ENCODE measurements at places on chromosomes 4 and X.

GRCh38 chr4:25457053-25457715, 80.1 kb downstream of the ANAPC4 start:
- DNase-seq, result no peak

- DNase-seq, result no peak
These were observed 23.0 kb upstream of the RADX start for GRCh38 chrX:106588801-106589200.

DNA sequence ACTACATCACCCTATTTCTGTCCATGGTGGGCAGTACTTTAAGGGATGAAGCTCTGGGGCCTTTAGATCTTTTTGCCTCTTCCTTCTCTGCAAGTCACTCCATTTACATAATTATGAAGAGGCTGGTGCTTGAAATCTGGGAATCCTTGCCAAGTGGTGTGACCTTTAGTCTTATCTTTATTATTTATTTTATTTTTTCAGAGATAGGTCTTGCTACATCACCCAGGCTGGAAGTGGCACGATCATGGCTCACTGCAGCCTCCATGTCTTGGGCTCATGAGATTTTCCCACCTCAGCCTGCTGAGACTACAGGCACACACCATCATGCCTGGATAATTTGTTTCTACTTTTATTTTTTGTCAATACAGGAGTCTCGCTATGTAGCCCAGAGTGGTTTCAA, 34.4 kb upstream of the HAND2 start:
- no peak for DNase-seq

- DNase-seq, result no peak
These were observed 275.7 kb upstream of the RASGEF1B start for GRCh38 chr4:81747242-81747930.

DNA sequence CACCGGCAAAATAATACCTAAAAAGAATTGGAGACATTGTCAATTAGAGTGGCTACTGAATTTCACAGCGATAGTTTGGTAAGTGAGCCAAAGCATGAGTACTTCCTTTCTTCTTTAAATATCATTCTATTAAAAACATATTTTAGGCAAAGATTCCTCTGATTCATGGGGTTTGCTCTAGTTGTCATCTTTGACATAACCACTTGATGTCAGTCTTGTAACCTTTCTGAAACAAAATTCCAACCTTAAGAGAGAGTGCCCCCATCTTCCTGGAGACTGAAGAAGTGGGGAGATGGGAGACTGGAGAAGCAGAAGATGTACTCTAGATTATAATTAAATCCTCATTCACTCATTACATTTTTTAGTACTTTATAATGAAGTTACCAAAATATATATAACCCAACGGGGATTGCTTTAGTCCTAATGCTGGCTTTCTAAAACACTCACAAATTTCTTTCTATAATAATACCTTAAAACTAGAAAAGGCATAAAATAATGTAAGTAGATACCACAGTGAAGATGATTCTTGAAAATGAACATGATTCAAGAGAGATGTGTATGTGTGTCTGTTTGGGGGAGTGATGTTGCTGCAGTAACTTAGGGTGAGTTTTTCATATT, 96.4 kb downstream of the EMCN start:
- no peak for DNase-seq

GRCh38 chr4:95732061-95732460, 107.8 kb upstream of the PDHA2 start:
- DNase-seq, result no peak

DNA sequence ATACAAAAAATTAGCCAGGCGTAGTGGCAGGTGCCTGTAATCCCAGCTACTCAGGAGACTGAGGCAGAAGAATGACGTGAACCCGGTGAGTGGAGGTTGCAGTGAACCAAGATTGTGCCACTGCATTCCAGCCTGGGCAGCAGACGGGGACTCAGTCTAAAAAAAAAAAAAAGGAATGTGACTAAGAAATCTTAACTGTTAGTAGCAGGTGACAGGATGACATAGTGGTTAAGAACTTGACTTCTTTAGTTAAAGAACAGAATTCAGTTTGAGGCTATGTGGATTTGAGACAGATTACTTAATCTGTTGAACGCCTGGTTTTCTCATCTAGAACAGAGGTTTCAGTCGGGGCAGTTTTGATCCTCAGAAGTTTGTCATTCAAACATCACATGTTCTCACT, 3.2 kb downstream of the TRMT44 start:
- DNase-seq, result no peak

DNA sequence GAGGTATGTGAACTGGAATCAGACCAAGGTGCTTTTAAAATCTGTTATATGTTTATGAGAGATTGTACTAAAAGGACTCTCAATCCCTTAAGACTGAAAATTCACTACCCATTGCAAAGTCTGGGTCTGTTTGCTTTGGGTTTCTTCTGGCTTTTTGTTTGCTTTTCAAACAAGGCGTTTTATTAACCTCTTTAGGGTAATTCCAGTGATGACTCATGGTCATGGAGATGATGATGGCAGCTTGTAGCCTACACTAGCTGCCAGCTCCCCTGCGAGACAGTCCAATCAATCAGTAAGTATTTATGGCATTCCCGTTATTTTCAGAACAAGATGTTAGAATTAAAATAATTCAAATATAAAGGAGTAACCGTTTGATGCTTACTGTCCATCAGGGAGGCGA, 643.8 kb upstream of the FTHL17 start:
- no peak for DNase-seq

DNA sequence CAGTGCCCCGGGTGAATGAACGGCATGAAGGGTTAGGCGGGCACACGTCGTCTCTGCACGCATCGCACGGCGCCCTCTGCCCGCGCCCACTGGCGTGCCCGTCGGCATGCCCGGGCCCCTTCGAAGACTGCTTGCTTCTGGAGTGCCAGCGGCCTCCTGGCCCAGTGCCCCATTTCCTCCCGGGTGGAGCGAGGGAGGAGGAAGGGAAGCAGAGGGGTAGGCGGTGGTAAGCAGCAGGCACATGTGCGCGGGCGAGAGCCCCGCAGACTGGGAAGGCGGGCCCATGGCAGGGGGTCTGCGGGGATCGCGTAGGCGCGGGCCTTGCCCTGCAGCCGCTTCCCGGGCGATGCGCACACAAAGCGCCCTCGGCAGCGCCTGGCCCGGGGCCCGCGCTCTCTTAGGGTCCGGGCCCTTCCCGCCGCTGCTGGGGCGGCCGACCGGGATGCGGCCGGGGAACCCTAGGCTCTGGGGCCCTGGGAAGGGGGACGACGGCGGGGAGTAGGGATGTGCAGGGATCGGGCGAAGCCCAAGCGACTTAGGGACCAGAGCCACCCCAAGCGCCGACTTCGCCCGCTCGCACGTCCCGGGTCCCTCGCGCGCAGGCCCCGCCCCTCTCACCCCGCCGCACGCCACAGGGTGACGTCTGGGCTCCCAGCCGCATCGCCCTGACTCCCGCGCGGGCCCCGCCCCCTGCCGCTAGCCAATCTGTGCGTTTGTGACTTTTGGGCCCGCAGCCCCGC, 866 bp upstream of the EMD start:
- no peak for DNase-seq

- no peak for DNase-seq
These were observed 1056.4 kb downstream of the ADGRL3 start for GRCh38 chr4:62256479-62256878.

- DNase-seq, result no peak
These were observed 177.1 kb upstream of the TET2 start for GRCh38 chr4:104969394-104970082.

GRCh38 chr4:79922011-79922410, 151.0 kb downstream of the ANTXR2 start:
- no peak for DNase-seq

GRCh38 chr4:70133473-70133872, 20.6 kb upstream of the PRR27 start:
- DNase-seq, result no peak

- DNase-seq, result no peak
These were observed 190.1 kb upstream of the GPRIN3 start for GRCh38 chr4:89497517-89498308.

DNA sequence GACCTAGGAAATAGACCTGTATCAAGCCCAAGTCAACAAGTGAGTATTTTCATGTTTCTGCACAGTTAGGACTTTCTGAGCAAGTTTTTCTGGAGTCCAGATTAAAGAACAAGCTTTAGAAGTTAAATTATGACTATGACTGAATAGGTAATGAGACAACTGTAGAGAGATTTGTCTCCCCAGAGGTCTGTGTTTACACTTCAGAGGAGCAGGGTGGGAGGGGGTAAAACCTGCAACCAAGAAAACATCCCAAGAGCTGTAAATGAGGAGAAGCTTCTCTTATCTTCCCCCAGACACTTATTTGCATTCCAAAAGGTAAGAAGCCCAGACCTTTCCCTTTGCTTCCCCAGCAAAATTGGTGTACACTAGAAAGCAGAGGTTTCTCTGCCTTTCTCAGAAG, 22.1 kb upstream of the CEP135 start:
- no peak for DNase-seq

DNA sequence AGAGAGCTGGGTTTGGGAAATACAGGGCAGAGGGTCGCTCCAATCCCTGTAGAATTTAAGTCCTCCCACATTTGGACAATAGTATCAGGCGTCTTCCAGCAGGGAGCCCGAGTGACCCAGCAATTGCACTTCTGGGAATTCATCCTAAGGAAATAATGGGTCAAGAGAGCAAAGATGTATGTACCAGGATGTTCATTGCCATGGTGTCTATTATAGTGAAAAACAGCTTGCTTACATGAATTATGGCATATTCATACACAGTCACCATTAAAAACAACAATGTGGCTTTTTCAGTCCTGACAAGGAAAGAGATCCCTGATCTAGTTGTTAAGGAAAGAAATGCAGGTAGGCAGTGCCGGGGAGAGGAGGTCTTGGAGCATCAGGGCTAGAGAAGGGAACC, 167.7 kb downstream of the PJA1 start:
- no peak for DNase-seq

GRCh38 chr4:172998527-172999469, 169.8 kb upstream of the GALNT7 start:
- DNase-seq, result no peak

GRCh38 chr4:36187723-36188333, 56.5 kb downstream of the ARAP2 start:
- DNase-seq, result no peak

DNA sequence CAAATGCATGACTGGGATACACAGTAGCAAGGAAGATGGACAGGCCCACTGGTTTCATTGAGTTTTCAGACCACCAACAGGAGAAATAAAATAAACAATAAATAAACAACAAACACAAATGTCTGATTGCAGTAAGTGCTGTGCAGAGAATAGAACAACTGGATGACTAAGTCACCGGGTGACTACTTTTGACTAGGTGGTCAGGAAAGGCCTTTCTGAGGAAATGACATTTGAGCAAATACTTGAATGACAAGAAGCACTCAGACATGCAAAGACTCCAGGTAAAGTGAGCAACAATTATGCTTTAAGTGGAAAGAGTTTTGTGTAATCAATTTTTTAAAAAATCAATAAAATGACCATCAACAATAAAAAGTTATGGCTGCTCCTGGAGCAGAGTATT, 137.7 kb downstream of the BTC start:
- no peak for DNase-seq

- DNase-seq, result no peak
These were observed 115.6 kb downstream of the SMIM20 start for GRCh38 chr4:26029568-26030131.

DNA sequence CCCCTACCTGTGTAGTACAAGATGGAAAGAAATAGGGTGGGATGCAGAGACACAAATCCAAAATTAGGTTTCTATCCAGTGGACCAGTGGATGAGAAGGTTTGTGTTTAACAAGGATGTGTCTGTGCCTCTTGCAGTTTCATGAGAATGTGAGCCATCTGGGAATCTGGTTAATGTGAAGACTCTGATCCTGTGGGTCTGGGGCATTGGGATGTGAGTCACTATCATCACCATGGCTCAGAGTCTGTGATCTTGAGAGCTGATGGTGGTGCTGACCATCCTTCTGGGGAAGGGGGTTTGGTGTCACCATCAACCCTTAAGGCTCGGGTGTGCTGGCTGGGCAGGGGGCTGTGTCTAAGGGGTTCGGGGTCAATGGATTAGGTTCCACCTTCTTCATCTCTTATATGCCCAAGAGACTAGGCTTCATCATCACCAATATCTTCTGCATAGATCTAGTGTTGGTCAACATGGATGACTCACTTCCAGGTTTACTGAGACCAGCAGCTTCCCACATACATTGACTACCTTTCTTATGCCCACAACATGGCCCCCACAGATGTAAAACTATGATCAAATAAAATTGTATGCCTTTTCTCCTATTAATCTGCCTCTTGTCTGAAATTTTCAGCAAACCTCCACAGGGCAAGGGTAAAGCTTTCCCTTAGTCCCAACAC, 65.7 kb upstream of the MID1 start:
- DNase-seq, result no peak

GRCh38 chrX:88072339-88073030, 554.9 kb downstream of the KLHL4 start:
- no peak for DNase-seq

DNA sequence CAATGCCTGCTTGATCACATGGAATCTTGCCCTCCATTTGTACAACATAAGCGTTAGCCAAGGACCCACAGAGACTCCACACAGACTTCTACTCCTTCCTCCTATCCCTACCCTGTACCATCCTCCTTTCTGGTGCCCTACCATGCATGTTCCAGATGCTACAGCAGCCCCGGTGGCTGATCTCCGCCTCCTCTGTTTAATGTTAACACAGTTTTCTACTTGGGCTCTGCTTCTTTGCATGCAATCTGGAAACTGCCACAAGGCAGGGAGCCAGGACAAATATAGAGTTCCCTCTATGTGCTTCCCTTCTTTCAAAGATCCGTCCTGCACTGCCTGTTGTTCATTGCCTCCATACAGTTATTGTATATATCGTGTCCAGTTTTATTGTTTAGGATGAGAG, 368.6 kb upstream of the TENM3 start:
- no peak for DNase-seq

DNA sequence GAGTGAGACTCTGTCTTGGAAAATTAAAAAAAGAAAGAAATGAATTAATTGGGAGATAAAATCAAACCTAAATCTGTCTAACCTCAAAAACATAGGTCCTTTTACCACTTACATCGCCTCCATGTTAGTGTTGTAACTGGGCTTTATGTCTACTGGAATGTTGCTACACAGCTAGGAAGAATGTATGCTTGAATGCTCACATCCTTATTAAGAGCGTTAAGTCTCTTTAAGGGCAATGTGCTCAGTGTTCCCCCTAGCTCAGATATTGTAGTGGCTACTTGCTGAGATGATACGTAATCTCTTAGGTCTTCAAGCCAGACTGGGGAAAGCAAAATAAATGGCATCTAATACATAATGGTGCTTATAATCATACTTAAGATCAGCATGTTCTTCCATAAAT, 1072.8 kb downstream of the PDHA2 start:
- DNase-seq, result no peak

DNA sequence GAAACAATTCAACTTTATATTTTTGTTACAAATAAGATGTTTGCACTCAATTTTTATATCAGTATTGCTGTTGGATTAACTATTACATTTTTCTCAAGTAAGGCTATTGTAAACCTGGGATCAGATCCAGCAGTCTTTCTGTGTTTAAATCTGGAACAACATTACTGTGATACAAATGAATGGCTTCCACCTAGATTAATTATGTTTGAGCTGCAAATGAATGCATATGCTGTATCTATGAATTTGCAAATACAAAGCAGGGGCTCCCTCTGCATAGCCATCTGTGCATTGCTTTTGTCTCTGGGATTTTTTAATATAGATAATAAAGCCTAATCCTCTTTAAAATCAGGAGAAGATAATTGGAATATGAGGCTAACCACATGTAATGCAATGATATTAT, 69.8 kb upstream of the NEIL3 start:
- DNase-seq, result no peak
